NCI-H2029 (cell line): ENCODE measurements at places on chromosomes 6 and 20.

- DNase-seq = no peak
Measured at GRCh38 chr6:51571168-51571567, 516.2 kb downstream of the PKHD1 start.

DNA sequence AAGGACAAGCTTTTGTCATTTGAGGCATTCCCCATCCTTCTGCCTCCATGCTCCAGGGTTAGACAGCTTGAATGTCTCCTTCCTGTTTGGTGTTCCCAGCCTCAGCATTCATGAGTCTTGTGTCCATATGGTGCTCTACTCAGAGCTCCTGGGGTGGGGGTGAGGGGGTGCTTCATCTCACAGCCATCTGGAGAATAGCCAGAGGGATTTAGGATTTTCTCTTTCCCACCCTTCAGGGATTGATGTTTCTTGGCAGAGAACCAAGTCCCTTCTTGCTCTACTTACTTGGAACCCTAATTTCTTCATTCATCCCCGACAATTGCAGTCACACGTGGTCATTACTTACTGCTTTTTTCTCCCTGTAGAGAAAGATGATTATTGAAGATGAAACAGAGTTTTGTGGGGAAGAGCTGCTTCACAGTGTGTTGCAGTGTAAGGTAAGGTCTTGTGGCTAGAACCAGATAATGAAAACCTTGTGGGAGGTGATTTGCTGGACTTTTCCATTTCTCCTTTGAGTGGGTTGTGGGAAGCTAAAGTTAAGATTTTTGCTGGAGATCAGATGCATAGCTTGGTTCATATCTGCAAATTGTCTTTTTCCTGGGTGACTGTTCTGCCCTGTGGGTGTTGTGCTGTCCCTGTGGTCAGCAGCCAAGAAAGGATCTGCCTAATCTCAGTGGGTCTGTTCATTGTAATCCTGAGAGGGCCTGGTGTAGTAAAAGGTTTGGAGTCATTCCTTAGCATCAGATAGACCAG is 18.6 kb downstream of the CMTR1 start:
- DNase-seq = no peak

DNA sequence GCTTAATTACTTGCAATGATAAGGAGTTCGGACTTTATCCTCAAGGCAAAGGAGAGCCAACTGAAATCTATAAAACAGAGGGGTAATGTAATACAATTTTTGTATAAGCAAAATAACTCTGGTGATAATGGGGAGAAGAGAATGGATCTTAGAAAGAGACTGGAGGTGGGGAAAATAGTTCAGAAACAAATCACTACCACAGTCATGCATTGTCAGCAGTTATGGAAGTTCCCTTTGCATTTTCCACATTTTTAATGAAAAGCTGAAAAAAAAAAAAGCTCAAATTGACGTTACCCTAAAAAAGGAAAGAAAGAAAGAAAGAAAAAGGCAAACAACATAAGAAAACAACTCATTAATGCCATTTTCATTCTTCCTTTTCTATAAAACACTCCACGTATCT is 337.6 kb upstream of the HSF2 start:
- no peak for DNase-seq

DNA sequence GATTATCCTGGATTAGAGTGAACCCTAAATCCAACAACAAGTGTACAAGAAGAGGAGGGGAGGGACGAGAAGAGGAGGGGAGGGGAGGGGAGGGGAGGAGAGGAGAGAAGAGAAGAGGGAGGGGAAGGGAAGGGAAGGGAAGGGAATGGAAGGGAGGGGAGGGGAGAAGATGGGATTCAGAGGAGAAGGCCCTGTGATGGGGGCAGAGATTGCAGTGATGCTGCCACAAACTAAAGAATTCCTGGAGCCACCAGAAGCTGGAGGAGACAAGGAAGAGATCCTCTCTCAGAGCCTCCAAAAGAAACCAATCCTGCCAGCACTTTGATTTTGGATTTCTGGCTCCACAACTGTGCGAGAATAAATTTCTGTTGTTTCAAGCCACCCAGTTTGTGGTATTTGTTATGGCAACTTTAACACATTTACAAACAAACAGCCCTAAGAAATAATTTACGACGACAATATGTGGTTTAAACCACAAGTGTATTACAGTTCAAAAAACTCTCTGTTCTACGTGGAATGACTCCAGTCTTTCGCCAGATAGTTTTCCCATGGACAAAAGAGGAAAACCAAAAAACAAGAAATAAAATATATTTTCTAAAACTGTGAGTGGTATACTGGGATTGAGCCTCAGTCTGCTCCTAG is 235.4 kb downstream of the HDGFL1 start:
- DNase-seq = no peak

DNA sequence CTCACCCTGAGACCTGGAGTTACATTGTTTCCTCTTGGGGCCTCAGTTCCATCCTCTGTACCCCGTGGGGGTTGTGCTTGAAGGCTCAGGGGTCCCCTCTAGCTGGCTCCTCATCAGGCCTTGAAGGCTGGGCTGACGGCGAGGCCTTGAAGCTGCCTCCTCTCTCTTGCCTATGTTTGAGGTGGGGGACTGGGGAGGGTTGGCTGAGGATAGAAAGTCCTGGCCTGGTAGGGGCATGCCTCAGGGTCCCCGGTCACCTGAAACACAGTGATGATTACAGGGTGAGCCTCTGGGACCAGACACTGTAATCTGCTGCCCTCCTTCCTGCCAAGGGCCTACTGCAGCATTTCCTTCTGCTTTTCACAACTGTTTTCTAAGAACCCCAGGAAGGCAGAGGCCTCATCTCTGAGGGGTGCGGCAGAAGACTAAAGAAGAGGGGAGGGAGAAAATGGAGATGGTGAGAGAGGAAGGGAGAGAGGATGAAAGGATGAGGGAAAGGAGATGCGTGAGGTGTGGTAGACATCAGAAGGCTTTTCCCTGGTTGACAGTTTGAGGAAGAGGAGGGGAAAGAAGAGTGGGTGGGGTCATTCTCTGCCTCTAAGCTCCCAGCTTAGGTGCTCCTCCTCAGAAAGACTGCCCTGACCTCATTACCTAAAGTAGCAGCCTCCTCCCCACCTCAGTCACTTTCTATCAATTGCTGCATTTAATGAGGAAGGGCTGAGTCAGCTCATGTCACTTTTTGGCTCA is 29.7 kb downstream of the VEGFA start:
- DNase-seq = no peak

- DNase-seq = no peak
Measured at GRCh38 chr6:11722220-11722619, 56.4 kb downstream of the ADTRP start.

- DNase-seq = no peak
Measured at GRCh38 chr6:25027221-25027916, 91.6 kb upstream of the RIPOR2 start.

- no peak for DNase-seq
Measured at GRCh38 chr6:30951907-30952469, 11.2 kb downstream of the MUCL3 start.

- no peak for DNase-seq
Measured at GRCh38 chr20:22385602-22386305, 198.6 kb downstream of the FOXA2 start.

- DNase-seq = no peak
Measured at GRCh38 chr20:44601801-44602204, 19.4 kb downstream of the PKIG start.

DNA sequence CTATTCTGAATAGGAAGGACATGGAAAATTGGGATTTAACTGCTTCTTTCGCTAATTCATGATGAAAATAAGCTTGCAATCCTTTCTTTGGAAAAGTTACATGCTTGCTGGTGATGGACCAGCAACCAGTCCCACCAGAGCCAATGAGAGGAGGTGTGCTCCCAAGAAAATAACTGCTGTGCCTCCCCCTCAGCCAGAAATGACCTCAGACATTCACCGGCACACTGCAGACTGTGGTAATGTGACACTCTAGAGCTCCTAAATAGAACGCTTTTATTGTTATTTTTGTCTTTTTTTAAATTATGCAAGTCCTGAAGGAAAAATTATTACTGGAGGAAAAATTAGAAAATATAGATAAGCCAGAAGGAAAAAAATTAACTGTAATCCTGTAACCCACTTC is 2.6 kb downstream of the PYGB start:
- peak; percentile 58 for DNase-seq

DNA sequence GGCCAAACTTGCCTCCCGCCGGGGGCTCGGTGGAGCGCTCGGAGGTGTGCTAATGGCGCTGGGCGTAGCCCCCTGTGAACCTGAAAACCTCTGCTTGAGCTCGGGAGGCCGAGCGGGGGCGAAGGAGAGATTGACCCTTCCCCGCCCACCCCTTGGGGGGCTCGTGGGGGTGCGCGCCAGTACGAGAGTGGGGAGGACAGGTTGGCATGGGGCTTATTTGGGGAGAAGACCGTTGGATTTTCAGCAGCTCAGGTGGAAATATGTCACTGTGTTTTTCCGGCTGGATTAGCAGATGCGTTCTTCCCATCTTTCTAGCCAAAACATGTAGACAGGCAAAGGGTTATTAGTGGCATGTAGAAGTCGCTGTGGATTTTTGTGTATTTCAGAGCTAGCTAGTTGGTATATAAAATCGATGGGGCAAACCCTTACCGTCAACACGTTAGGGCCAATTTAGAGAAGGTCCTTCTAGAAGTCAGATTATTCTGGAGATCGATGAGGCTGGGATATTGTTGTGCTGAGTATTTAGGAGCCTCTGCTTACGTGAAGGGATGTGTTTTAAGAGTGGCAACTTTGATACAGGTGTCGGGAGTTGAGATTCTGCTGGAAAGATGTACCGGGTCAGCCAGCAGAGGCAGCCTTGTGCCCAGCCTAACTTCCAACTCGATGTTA is 525 bp downstream of the NCOA7 start:
- DNase-seq = peak; percentile 60

DNA sequence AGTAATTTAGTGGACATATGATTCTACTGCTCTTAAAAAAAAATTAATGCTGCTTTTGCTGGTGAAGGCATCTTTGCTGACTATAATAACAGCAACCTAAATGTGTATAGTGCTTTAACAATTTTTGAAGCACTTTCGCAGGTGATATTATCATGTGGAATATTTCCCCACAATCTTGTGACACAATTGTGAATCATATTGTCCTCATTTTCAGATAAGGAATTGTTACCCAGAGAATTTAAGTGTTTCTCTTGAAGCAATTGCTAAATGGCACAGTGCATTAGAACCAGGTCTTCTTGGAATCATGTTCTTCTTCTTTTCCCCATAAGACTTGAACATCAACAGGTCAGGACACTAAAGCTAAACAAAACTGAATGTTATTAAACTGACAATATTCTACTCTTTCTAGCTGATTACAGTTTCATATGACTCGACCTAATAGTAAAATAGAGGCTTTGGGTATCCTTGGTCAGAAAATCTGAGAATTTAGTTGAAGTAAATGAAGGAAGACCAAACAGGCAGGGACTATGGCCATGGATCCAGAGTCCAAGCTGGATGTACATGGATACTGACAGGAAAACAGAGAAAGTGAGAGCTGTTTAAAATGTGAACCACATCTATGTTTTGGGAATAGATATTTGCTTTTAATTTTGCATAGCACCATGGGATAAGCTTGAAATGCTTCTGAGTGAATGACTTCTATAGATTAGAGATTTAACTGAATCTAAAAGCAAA is 121.8 kb upstream of the SLC35B3 start:
- DNase-seq = no peak

DNA sequence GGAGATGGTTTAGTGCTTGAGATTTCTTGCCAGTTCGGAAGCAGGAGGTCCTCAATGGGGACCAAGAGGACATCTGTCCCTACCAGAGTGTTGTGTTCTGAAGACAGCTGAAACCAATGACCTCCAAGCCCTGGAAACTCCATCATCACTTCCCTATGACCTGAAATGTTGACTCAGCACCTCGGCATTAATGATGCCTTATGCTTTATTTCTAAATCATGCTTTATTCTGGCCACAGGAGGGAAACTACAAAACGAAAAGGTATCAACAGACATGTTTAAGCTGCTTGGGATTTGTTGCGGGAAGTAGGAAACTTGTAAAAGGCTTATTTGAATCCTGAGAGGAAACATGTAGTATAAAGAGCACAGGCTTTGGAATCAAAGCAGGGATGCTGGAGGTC is 389.1 kb upstream of the CHD6 start:
- DNase-seq = no peak

- no peak for DNase-seq
Measured at GRCh38 chr6:146909376-146909775, 294.8 kb upstream of the STXBP5 start.

DNA sequence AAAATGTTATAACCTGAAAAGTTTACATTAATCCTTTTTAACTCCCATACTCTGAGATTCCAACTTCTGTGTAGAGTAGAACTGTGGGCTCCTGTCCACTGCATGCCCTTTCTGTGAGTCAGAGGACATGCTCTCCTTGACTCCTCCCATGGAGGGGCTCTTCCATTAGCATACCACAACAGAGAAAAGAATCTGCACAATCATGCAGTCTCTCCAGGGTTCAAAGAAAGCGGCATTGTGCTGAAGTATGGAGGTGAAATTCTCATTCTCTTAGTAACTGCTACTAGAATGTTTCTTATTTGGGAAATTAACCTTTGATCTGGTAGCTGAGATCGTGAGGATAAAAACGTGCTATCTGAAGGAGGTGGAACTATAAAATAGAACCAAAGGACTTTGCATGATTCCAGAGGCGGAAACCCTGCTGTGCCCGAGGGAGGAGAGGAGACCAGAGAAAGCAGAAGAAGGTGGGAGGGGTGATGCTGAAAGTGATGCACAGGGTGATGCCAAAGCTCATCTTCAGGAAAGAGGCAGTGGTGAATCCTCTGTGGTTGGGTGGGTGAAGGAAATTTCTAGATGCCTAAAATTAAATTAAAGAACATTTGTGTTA is 202.2 kb upstream of the PCSK2 start:
- DNase-seq = no peak

- no peak for DNase-seq
Measured at GRCh38 chr20:47789764-47790579, 4.7 kb upstream of the SULF2 start.
